ENCODE measurements at places on chromosomes 16 and 17.

- no peak for DNase-seq
Measured at GRCh38 chr16:54878301-54878700, 52.4 kb upstream of the IRX5 start.

DNA sequence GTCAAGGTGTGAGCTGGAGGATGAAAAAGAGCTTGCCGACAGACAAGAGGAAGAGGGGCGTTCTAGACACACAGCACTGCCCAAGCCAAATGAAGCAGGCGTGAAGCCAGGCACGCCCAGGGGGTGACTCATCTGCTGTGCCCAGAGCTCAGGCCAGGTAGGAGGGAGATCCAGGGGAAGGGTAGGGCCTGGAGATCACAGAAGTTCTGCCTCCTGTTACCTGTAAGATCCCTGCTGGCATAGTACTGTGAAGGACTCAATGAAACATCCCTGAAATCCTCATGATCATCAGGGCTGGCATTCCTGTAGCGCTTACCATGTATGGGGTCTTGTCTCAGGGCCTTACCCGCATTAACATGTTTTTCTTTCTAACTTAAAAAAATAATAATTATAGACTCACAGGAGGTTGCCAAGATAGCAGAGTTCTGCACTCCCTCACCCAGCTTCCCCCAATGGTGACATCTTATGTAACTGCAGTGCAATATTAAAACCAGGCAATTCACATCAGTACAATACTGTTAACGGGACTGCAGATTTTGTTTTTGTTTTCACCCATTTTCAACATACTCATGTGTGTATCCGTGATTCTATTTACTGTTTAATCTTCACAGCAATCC lies 158.6 kb downstream of the XYLT1 start:
- no peak for DNase-seq

GRCh38 chr17:69348429-69348828 lies 21.5 kb upstream of the ABCA5 start:
- DNase-seq: no peak

GRCh38 chr17:64502809-64503208 lies 3.3 kb downstream of the DDX5 start:
- no peak for DNase-seq

DNA sequence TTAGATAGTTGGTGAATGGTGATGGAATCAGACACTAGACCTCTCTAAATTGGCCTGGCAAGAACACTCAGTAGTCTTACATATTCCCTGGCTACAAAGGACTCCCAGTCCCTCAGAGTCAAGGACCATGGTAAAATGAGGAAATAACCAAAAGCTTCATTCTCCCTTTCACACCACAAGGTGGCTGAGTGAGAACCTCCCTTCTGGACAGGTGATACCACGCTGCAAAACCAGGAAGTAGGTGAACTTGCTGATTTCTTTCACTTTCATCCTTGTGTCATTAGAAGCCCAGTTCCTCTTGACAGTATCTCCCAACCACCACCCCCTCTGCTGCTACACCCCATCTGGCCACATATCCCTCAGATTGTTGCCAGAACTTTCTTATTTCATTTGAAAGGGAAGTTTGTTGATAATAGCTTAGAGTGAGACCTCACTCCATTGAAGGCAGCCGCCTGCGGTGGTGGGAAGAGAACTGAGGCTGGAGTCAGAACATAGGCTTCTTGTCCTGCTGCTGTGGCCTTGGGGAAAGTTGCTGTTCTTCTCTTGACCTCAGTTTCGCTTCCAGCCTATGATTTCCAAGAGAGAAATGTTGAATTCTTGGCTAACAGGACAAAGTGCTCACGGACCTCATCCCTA lies 290.6 kb upstream of the CCL2 start:
- DNase-seq: no peak

DNA sequence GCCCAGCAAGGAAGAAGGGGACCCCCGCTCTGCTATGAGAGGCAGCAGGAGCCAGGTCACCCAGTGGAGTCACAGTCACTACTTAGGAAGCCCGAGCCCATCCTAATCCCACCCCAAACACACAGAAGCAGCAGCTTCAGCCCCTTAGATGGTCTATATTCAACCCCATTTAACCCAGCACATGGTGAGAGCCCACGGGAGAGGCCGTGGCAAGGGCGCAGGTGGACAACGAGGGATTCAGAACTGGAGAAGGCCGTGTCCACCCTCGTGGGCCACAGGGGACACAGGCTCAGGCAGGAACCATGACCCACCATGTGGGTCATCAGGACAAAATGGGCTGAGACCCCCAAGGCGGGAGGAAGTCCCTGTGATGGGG lies 1.6 kb upstream of the TRPV3 start:
- DNase-seq: no peak

DNA sequence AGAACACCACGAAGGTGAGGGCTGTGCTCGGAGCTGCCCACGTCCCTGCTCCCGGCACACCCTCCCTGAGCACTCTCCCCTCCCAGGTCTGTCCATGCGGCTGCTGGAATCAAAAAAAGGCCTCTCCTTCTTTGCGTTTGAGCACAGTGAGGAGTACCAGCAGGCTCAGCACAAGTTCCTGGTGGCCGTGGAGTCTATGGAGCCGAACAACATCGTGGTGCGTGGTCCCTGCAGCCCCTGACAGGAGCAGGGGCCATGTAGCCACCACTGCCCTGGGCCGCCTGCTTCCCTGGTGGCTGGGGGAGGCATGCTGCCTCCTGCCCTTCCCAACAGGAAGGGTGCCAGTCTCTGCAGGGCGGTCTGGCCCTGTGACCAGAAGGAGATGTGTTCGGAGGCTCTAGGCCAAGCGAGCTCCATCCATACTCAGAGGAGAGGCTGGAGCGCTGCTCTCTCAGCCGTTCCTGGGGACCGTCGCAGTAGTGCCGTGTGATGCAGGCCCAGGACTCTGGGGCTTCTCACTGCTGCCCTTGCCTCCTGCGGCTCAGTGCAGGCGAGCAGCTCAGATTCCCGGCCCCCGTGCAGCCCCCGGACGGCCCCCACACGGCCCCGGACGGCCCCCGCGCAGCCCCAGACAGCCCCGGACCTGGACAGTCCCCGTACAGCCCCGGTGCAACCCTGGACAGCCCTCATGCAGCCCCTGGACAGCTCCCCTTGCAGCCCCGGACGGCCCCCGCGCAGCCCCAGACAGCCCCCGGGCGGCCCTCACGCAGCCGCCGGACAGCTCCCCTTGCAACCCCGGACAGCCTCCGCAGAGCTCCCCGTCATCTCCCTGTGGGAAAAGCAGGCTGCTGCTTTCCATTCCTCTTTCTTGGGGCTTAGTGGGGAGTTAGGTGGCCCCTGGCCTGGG lies 20.5 kb downstream of the TCF25 start:
- no peak for DNase-seq

Measured in NCI-H1417 treated with DMSO at 0.1 percent for 48 hours (cell line).